ENCODE measurements at places on chromosomes 5 and 9.

DNA sequence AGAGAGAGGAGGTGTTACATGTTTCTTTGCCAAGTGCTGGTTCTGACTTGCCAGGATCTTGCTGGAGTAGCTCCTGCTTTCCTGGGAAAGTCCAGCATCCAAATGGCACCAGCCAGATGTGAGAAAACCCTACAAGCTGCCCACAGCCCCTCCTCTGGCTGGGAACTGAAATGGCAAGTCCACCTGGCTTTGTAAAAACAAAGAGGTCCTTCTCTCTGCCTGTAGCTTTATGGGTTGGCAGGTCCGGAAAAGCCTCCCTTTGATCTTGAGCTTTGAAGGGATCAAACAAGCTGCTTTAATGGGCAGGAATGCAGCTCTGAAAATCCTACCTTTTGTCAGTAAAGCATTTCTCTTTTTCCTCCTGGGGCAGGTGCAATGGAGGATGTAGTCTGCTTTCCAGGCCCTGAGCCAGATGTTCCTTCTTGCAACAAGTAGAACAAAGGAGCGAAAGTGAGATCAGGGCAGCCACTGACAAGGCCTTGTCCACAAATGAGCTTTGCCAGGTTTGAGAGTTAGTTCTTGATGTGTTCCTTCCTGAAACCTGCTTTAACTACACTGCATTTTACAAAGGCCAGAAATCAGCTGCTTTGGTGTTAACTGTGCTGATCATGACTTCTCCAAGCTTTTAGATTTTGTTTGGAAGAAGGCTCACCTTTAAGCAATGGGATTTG lies 456.7 kb downstream of the ZNF608 start:
- DNase-seq: no peak

- peak; percentile 69 for DNase-seq
These were observed 168.6 kb downstream of the MPDZ start for GRCh38 chr9:13110766-13111417.

DNA sequence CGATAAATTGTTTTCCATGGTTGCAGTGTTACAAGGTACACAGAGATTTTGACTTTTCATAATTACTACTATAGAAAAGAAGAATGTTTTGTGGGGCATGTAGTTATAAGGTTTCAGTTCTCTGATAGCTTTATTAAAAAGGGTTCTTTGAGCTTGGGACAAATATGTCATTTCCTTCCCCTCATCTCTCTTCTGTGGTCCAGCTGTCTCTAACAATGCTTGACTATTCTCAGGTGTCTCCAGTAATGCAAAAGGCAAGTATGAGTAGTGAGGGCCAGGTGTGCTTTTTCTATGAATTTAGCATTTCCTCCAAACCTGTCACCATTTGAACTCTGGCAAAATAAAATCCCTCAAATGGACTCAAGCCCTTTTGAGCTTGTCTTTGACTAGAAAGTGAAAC lies 84.3 kb downstream of the SLF1 start:
- DNase-seq: no peak

- no peak for DNase-seq
These were observed 600.7 kb upstream of the PTGER4 start for GRCh38 chr5:40078898-40079575.

- no peak for DNase-seq
These were observed 26.8 kb downstream of the GLRA1 start for GRCh38 chr5:151897896-151898295.

DNA sequence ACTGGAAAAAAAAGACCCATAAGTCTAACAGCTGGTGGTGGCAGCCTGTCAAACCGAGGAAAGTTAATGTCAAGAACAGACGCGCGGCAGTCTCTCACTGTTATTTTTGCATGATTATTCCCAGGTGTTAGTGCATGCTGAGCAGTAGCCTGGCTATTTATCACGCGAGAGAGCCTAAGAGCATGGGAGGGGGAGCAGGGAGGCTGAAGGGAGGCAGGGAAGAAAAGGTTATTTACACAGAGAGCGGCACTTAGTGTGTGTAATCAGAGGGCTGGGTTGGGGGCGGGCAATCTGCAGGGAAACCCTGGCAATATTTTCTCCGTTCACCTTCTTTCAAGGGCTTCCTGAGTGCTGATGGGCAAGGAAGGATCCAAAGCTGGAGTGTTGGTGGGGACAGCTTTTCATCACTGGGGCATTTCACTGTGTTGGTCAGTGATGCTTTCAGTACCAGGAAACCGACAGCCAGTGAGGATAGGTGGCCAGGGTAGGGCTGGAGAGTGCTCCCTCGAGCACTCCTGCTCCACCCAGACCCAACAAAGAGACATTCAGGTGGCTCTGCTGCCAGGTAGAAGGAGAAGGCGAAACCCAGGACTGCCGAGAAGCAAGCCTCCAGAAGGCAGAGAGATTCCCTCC lies 39.6 kb downstream of the ZNF608 start:
- peak; percentile 15 for DNase-seq

- DNase-seq: no peak
These were observed 50.9 kb upstream of the EQTN start for GRCh38 chr9:27347889-27348288.

GRCh38 chr5:123753937-123754891 lies 242.2 kb downstream of the CSNK1G3 start:
- peak; percentile 21 for DNase-seq

DNA sequence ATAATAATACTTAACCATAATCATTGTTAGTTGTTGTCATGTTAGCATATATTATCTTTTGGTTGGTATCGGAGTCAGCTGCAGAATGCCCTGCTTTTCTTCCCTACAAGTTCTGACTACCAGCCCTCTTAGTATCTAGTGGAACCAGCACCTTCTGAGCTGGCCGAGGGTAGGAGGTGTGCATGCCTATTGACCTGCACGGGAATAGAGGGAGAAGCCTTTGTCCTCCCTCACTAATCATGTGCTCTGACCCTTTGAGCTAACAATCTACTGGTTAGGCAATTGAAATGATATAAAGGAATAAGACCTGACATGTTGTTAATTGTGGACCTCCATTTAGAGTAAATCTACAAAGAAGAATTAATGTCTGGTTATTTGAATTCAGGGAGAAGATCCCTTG lies 4.1 kb downstream of the PCSK5 start:
- no peak for DNase-seq

DNA sequence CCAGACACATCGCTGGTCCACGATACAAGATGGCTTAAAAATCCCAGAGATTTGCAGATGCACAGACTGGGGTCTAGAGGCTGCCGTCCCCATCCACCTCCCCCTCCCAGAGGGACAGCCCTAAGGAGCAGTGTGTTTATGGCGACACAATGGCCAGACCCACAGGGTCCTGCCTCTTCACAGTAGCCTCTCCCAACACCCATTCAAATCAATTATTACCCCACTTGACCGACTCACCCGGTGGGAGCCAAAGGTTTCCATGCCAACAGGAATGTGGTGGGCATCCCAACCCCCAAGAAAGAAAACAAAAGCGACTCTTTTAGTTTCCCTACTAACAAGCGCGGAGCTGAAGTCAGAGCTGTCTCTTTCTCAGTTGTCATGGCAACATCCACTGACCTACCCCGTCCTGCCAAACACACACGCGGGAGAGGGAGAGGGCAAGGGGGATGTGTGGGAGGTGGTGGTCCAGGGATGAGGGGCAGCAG lies 209.0 kb downstream of the TTLL11 start:
- no peak for DNase-seq

- no peak for DNase-seq
These were observed 39.0 kb downstream of the GPR21 start for GRCh38 chr9:123072407-123072995.

GRCh38 chr9:106179191-106179590 lies 484.9 kb downstream of the TMEM38B start:
- DNase-seq: no peak

- no peak for DNase-seq
These were observed 2.3 kb downstream of the CCNI2 start for GRCh38 chr5:132749506-132749905.

DNA sequence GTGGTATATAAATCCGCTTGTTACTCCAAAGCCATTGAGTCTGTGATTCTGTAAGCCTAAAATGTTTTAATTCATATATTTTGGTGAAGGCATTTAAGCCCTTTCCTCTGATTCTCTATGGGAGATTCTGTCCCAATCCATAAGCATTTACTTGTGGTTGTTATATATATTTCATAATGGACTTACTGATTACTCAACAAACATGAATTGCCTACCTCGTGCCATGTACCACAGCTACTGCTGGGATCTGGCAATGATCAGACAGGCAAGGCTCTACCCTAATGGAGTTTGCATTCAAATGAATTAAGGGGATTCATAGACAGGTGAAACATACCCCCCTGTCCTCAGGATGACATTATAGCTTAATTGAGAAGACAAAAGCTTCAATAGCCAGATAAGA lies 54.5 kb downstream of the C9orf152 start:
- DNase-seq: no peak

GRCh38 chr9:19028835-19029451 lies 4.1 kb downstream of the SAXO1 start:
- DNase-seq: peak; percentile 83

GRCh38 chr5:161804263-161804662 lies 43.7 kb upstream of the GABRA1 start:
- no peak for DNase-seq

GRCh38 chr9:12554636-12555035 lies 138.5 kb upstream of the TYRP1 start:
- DNase-seq: peak; percentile 37

DNA sequence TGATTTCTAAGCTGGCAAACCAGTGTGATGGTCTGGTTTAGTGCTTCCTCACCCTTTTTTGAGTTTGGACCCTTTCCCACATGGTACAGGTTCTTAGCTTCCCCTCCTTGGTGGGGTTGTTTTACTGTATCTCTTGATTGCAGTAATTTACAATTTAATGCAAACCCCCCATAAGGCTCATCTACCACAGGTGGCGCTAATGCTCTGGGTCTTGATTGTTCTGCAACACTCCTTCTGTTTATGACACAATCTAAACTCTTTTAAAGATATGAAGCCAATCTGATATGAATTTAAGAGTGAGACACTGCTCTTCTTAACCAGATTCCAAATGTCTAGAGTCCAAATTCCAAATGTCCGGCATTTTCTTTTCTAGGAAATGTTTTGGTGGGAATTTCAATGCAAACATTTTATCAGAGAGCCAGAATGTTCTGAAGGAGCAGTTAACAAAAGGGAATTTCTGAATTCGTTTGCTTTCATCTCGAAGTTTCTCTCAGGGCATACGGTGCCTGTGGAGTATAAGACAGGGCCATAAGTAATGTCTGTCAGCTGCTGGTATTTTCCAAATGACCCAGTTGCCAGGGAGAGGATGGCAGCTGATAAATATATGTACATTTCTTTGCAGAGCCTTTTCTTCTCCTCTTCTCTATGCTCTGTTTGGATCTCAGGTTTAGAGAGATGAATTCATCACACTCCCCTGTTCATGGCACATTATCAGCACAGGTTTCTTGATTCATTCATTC lies 246.8 kb downstream of the ARHGAP26 start:
- peak; percentile 78 for DNase-seq

GRCh38 chr5:173660481-173661280 lies 44.2 kb upstream of the BOD1 start:
- no peak for DNase-seq

- no peak for DNase-seq
These were observed 28.6 kb downstream of the LSM11 start for GRCh38 chr5:157772127-157772526.

DNA sequence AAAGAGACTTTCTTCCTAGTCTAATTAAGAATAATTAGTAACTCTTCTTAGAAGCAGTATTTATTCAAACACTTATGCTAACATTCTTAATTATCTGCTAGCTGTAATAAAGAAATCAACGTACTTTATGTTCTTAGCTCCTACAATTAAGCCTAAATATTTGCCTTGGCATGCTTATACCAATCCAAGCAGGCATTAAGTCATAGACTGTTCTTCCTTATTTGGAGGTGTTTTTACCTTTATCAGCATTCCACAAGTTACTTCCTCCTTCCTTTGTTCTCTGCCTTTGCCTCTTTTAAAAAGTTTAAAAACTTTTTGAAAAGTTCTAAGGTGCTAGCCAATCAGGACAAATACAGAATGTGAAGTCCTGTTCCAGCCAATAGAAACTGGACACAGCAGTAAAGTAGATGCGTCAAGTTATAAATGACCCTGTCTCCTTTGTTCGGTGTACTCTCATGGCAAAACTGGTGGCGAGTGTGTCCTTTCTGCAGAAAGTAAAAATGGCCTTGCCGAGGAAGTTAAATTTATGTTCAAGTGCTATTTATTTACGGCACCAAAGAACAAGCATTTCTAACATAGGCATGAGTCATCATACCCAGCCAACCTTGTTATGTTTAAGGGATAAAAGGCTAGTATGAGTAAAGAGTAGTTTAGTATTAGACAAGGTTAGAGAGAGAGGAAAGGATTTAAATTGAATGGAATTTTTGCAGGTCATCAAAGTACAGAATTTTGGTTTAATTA lies 58.6 kb downstream of the GPBP1 start:
- no peak for DNase-seq

DNA sequence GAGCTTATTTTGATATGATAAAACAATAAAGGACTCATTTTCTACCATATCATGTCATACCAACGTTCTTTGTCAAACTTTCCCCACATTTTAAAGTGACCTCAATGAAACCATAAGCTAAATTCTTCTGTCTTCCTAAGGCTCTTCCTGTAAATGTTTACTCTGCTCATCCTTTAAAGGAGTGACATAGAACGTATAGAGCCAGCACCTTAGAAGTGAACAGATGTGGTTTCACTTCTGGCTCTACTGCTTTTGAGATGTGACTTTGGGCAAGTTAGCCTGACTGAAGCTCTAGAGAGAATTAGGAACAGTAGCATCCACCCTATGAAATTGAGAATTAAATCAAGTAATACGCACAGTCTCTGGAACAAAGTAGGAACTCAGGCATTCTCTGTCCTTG lies 24.1 kb downstream of the SAR1B start:
- no peak for DNase-seq

GRCh38 chr5:115641948-115642347 lies 16.1 kb upstream of the TMED7 start:
- no peak for DNase-seq

- no peak for DNase-seq
These were observed 286.3 kb downstream of the ADGRV1 start for GRCh38 chr5:90844931-90845330.

DNA sequence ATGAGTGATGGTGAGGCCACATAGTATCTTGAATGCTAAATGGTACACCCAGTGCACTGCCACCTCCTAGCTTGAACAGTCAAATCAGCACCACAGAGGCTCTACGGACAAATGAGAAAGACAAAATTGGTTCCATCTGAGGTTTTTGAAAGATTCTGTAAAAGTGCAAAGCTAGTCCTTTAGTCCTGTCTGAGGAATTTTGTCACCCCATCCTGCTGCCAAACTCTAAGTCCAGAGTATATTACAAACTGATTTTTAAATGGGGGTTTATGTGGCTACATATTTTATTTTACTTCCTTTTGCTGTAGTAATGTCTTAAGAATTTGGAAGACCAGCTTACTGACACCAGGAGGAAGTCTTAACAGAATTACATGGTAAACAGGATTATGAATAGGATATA lies 7.7 kb downstream of the FREM1 start:
- no peak for DNase-seq
